Endothelial cell of umbilical vein (primary cell): ENCODE measurements at places on chromosomes 2 and 18. TPM values are rescaled to one million over a fixed set of nuclear protein-coding genes. Genes with fewer than 3 reads are reported as not detected.

SCYGR4 gene
- not detected in 2 replicates for total RNA-seq

ONECUT2 gene
- 0.05 and 0.62 TPM in 2 replicates for total RNA-seq

FSHR gene
- not detected in 2 replicates for total RNA-seq

IL37 gene
- not detected in 2 replicates for total RNA-seq

CRYGC gene
- total RNA-seq: not detected in 2 replicates

MC4R gene
- not detected in 2 replicates for total RNA-seq

OSBPL6 gene
- 2.3 TPM in 2 replicates for total RNA-seq

STARD6 gene
- not detected in 2 replicates for total RNA-seq

TTN gene
- total RNA-seq: 0.44 and 0.49 TPM in 2 replicates

- H3K27me3 ChIP-seq: no peaks in the 10 kb centered on the region
- peaks cover 65% of the 10 kb centered on the region for H3K4me1 ChIP-seq
- peak; percentile 56 for DNase-seq
- H3K4me3 ChIP-seq: no peak overlapping the region
Measured at GRCh38 chr18:8797206-8797605, 91.8 kb downstream of the MTCL1 start.

DNA sequence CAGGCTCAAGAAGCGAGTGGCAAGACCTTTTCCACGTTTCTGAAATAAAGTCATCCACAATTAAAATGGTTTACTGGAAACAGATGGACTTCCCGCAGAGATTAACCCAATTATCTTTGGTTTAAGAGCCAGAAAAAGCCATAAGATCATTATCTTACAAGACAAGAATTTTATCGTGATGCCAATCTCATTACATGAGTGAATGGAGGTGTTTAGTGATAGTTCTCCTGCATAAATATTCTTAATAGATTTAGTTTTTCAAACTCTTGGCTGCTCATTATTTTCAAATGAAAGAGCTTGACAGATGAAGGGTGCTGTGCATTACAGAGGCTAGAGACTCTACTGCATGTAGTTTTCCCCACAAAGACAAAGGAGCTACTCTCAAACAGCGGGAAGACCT, 1028.4 kb upstream of the PIK3C3 start:
- DNase-seq: no peak
- no peaks in the 10 kb centered on the region for H3K4me1 ChIP-seq
- H3K27me3 ChIP-seq: no peaks in the 10 kb centered on the region
- no peaks in the 10 kb centered on the region for H3K36me3 ChIP-seq
- H3K4me3 ChIP-seq: no peak overlapping the region
- no peak overlapping the region for H3K27ac ChIP-seq

DNA sequence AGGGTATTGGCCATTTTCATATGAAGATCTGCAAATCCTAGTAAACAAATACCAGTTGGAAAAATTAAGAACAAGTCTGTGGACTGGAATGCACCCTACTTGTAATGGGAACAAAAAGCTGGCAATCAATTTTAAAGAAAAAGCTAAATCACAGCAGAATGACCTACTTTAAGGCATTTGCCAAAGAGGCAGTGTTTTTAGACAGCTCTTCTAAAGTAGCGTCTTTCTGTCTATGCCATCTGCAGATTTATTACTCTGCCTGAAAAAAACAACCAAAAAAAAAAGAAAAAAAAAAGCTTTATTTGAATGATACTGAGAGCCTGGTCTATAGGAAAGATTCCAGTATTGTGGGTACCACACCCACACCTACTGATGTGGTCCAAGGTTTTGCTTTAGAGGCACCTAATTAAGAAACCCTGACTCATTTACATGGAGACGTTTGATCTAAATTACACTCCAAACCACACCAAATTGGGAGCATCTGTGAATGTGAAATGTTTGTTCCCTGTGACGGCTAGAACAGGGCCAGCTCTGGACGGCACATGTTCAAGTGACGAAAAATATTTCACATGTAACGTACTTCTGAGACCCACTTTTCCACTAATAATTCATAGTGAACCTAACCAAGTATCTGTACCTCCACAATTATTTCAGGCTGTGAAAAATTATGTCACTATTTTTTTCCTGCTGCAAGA, 597.1 kb downstream of the ARHGAP15 start:
- no peak overlapping the region for H3K27ac ChIP-seq
- DNase-seq: no peak
- H3K36me3 ChIP-seq: no peaks in the 10 kb centered on the region
- H3K27me3 ChIP-seq: no peaks in the 10 kb centered on the region

DNA sequence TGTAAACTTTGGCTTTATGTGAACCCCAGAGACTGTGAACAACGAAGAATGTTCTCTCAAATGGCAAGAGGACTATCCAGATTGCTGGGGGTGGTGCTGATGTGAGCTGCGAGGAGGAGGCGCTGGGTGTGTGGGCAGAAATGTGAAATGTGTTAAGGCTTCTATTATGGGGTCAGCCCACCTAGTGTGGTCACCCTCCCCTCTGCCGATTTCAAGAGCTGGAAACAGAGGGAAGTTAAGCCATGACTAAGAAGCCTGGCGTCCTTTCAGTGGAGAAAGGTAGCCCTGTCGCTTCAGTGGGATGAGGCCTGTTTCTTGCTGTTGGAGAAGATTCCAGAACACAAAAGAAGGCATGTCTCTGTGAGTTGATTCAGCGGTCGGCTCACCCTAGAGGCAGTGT, 89.0 kb upstream of the KCTD1 start:
- no peak overlapping the region for H3K4me3 ChIP-seq
- DNase-seq: no peak
- no peaks in the 10 kb centered on the region for H3K36me3 ChIP-seq

DNA sequence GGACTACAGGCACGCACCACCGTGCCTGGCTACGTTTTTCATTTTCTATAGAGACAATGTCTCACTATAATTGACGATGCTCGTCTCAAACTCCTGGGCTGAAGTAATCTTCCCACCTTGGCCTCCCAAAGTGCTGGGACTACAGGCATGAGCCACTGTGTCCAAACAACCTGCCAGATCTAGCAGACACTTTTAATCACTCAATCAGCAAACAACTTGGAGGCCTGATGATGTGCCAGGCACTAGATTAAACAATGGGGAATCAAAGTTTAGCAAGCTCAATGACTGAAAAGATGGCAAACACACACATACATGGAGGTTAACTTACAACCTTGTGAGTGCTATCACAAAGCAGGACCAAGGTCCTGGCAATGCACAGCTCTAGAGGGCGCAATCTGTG, 29.8 kb upstream of the RMP24 start:
- peaks cover 3% of the 10 kb centered on the region for H3K27me3 ChIP-seq
- H3K4me3 ChIP-seq: no peak overlapping the region
- H3K27ac ChIP-seq: no peak overlapping the region
- no peaks in the 10 kb centered on the region for H3K36me3 ChIP-seq

GRCh38 chr18:10153924-10154752, 240.3 kb downstream of the VAPA start:
- no peak overlapping the region for H3K27ac ChIP-seq
- H3K36me3 ChIP-seq: no peaks in the 10 kb centered on the region
- peaks cover 2% of the 10 kb centered on the region for H3K27me3 ChIP-seq
- no peaks in the 10 kb centered on the region for H3K4me1 ChIP-seq

GRCh38 chr2:72263043-72263775, 115.5 kb upstream of the CYP26B1 start:
- no peaks in the 10 kb centered on the region for H3K27me3 ChIP-seq
- no peaks in the 10 kb centered on the region for H3K4me1 ChIP-seq
- DNase-seq: no peak
- H3K27ac ChIP-seq: no peak overlapping the region

DNA sequence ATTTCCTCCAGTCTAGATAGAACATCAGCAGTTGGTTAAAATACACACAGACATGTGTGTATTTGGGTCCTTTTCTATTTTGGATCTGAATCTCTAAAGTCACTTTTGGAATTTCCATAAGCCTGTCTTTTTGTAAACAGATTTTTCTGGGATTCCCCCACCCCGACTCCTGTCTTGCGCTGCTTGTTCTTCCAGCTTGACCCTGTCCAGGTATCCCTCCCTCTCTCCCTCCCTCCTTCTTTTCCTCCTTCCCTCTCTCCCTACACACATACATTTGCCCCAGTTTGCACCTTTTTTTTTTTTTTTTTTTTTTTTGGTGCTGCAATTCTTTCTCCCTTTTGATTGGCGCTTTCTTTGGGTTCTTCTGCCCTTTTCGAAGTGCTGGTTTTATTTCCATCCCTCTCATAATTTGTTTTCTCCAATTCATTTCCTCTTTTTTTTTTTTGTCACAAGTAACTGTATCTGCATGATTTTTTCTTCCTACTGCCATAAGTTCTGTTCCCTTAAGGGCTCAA, 114.8 kb upstream of the SERTAD2 start:
- no peaks in the 10 kb centered on the region for H3K36me3 ChIP-seq
- H3K27ac ChIP-seq: peak overlapping the region; percentile 87
- H3K4me3 ChIP-seq: peak overlapping the region; percentile 80
- no peak for DNase-seq
- no peaks in the 10 kb centered on the region for H3K27me3 ChIP-seq
- peaks cover 12% of the 10 kb centered on the region for H3K4me1 ChIP-seq

DNA sequence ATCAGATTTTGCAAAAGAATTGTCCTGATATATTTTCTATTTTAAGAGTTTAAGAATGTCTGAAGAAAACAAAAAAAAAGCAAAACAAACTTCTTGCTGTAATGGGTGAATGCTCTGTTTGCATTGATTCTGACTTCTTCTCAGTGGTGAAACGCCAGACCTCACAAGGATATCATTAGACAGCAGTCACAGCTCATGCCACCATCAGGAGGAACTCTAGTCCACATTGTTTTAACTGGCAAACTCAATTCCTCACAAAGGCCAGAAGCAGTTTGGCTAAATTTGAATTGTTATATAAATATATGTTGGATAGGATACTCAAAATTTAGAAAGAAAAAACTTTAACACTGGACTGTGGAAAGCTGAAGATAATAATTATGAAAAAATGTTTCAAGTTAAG, 89.4 kb downstream of the DOK6 start:
- DNase-seq: no peak
- H3K27ac ChIP-seq: no peak overlapping the region
- H3K36me3 ChIP-seq: no peaks in the 10 kb centered on the region
- no peaks in the 10 kb centered on the region for H3K27me3 ChIP-seq

DNA sequence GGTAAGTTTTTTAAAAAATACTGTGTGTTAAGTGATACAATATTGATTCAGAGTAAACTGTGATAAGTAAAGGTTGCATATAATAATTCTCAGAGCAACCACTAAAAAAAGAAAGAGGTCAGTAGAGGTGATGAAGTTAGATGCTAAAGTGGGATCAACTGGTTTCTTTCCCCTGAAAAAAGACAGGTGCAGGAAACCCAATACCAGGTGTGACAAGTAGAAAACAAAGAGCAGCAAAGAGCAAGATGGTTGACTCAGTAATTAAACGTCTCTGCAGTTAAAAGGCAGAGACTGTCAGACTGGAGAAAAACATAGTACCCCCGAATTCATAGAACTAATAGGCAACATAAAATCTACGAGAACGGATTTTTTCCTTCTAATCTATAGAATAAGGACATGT, 128.3 kb downstream of the ATP9B start:
- H3K4me3 ChIP-seq: no peak overlapping the region
- no peak for DNase-seq
- H3K36me3 ChIP-seq: no peaks in the 10 kb centered on the region
- no peaks in the 10 kb centered on the region for H3K4me1 ChIP-seq
- no peak overlapping the region for H3K27ac ChIP-seq

DNA sequence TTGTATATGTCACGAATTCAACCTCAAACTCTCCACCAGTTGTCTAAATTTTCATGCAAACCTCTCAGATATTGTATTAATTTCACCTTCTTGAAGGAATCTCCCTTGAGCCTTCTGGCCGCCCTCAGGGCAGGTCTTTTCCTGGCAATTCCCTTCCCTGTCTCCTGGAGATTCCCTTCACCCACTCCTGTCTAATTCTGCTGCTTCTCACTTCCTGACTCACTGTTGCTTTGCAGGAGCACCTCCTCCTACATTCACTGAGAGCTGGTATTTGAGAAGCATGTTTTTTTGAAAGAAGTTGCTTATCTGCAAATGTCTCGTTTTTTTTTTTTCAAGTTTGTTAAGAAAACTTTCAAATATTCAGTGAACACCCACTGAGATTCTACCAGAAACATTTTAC, 79.9 kb upstream of the OTOS start:
- no peaks in the 10 kb centered on the region for H3K36me3 ChIP-seq
- DNase-seq: no peak
- no peak overlapping the region for H3K27ac ChIP-seq

GRCh38 chr18:12038082-12038638, 55.5 kb upstream of the ANKRD62 start:
- H3K4me1 ChIP-seq: peaks cover 2% of the 10 kb centered on the region
- peaks cover 7% of the 10 kb centered on the region for H3K27me3 ChIP-seq
- H3K4me3 ChIP-seq: no peak overlapping the region
- no peak overlapping the region for H3K27ac ChIP-seq
- no peaks in the 10 kb centered on the region for H3K36me3 ChIP-seq
- DNase-seq: no peak

- DNase-seq: no peak
- no peaks in the 10 kb centered on the region for H3K36me3 ChIP-seq
- H3K27ac ChIP-seq: no peak overlapping the region
- no peak overlapping the region for H3K4me3 ChIP-seq
Measured at GRCh38 chr18:28707006-28707405, 530.1 kb upstream of the CDH2 start.

DNA sequence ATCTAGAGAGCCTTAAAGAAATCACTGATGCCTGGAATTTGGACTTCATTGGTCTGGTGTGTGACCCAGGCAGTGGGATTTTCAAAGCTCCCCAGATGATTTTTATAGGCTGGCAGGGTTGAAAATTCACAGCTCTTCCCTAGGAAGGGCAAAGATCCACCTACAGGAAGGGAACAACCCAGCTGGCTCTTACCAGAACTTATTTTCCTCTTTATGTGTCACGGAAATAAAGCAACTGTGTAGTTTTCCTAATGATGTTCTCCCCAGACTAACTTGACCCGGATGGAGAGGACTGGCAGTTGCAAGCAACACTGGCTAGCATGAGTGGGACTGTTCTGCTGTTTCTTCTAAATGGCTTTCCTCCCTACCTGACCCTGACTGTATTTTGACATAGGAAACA, 235.6 kb downstream of the ALPK2 start:
- peak; percentile 20 for DNase-seq
- peaks cover 2% of the 10 kb centered on the region for H3K36me3 ChIP-seq
- H3K4me3 ChIP-seq: no peak overlapping the region
- no peak overlapping the region for H3K27ac ChIP-seq

DNA sequence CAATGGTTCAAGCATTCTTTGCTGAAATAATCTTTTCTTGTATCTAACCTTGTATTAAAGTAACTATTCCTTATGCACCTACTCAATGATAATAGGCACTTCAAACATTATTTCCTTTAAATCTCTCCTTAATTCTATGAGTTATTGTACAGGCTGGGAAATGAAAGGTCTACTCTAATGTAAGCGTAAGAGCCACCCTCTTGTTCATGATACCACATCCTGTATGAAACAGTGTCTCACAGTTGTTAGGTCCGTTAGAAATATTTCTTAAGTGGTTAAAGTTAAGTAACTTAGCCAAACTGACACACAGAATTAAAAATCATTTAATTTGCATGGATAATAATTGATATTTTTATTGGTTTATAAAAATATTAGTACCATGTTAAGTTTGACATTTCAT, 162.5 kb upstream of the RPRM start:
- H3K4me3 ChIP-seq: no peak overlapping the region
- no peak overlapping the region for H3K27ac ChIP-seq
- no peaks in the 10 kb centered on the region for H3K27me3 ChIP-seq
- no peak for DNase-seq

- peak overlapping the region; percentile 93 for H3K27ac ChIP-seq
- peak; percentile 36 for DNase-seq
- peak overlapping the region; percentile 90 for H3K4me3 ChIP-seq
- no peaks in the 10 kb centered on the region for H3K36me3 ChIP-seq
- H3K27me3 ChIP-seq: no peaks in the 10 kb centered on the region
Measured at GRCh38 chr2:26344581-26345282, 1.2 kb upstream of the SELENOI start.

GRCh38 chr2:19255481-19255880, 102.9 kb downstream of the OSR1 start:
- no peaks in the 10 kb centered on the region for H3K4me1 ChIP-seq
- no peak overlapping the region for H3K27ac ChIP-seq
- no peak overlapping the region for H3K4me3 ChIP-seq
